Esophagus squamous epithelium (tissue), 5 donors: ENCODE measurements at places on chromosomes 16 and 17.

DNA sequence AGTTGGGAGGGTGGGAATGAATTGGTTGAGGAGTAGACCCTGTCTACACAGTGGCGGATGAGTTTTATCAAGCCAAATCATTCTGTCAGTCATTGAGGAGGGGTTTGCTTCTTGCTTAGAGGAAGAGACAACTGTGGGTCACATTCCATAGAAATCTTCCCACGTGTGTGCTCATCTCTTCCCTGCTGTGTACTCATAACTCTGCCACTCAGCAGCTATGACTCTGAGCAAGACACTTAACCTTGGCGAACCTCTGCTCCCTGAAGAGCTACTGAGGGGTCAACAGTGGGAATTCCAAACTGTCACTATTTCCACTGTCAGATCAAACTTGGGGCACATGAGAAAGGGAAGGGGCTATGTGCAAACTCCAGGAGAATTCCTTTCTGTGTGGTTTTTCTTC is 72.6 kb upstream of the COX10 start:
- DNase-seq: no peak

GRCh38 chr16:55204069-55204468 is 119.9 kb upstream of the IRX6 start:
- DNase-seq: no peak

DNA sequence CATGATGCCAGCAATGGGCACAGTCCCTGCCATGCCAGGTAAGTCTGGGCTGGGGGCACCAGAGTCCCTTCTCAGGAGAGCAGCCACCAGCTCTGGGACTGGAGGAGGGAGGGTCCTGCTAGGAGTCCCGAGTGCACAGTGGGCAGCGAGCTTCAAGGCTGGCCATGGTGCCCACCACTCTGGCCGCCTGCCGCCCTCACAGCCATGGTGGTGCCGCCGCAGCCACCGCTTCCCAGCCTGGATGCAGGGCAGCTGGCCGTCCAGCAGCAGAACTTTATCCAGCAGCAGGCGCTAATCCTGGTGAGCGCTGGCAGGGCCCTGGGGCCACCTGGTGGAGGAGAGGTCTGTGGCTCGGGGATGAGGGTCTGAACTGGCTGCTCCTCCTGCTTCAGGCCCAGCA is 17.9 kb upstream of the SMIM5 start:
- DNase-seq: no peak

DNA sequence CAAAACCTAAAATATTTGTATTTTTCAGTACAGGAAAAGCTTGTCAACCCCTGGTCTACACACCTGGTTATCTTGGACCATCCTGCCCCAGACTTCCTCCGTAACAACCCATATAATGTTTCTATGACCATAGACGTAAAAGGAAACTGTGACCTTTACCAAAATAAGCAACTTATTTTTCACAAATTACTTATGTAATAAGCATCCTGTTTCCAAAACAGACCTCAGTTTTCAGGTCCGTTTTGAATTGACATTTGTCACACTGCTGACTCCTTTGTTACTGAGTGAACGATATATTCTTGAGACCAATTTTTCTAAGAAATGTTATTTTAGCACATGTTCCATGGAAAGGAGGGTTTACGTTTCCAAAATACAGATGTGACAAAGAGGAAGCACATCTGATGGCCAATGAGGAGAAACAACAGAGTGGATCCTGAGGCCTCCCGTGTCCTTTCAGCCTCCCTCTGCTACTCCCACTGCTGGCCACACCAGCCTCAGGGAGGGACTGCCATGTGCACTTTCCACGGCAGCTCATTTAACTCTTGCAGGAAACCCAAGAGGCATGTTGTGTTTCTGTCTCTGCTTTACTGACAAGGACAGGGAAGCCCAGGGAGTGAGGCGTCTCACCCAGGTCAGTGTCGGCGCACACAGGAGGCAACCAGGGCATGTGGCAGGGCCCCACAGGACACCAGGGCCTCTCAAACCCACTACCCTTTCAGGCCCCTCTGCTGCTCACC is 20.1 kb upstream of the ALDH3A1 start:
- no peak for DNase-seq

- DNase-seq: no peak
Measured at GRCh38 chr17:19448341-19449268, 37.6 kb downstream of the RNF112 start.

DNA sequence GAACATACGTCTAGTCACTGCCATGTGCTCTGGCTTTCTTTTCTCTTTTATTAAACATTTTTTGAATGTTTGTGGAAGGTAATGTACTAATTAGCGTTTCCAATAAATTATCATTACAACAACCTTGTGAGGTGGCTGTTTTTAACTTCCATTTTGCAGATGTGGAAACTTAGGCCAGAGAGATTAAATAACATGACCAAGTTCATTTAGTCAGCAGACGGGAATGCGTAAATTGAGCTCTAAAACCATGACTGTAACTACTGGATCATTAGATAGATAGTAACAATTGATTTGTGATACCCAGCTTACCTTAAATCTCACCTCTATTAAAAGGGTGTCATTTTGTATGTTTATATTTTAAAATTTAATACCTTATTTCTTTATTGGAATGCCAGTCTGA is 49.4 kb downstream of the RABEP1 start:
- DNase-seq: no peak

GRCh38 chr17:53390575-53390974 is 432.2 kb upstream of the KIF2B start:
- no peak for DNase-seq

DNA sequence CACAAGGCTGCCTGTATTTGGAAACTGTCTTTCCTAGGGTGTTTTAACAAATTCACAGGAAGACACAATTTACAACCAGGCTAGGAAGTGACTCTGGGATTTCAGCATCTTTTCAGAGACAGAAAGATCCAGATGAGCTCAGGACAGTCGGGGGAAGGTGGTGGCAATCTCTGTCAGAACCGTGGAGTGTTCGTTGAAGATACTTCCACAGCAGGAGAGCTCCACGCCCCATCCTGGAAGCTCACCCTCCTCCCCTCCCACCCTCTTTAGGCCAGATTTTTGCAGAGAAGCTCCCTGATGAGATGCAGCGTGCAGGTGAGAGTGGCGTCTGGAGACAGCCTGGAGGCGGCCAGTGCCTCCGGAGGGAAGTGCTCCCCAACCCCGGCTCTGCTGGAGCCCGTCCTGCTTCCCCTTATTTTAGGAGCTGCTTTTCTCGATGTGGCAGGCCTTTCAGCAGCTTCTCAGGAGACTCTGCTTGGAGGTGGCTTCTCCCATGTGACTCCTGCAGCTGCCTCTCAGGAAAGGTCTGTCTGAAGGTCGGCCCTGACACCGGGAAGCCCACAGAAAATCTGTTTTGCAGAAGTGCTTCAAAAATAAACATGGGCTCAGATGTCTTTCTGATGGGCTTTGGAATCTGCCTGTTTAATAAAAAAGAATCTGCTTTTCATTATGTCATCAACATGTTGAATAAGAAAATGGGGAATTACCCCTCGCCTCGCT is 186.4 kb upstream of the CHMP6 start:
- no peak for DNase-seq

- no peak for DNase-seq
Measured at GRCh38 chr17:67178555-67178954, 66.4 kb downstream of the HELZ start.

GRCh38 chr17:40418428-40418706 is 671 bp upstream of the TOP2A start:
- DNase-seq: no peak

DNA sequence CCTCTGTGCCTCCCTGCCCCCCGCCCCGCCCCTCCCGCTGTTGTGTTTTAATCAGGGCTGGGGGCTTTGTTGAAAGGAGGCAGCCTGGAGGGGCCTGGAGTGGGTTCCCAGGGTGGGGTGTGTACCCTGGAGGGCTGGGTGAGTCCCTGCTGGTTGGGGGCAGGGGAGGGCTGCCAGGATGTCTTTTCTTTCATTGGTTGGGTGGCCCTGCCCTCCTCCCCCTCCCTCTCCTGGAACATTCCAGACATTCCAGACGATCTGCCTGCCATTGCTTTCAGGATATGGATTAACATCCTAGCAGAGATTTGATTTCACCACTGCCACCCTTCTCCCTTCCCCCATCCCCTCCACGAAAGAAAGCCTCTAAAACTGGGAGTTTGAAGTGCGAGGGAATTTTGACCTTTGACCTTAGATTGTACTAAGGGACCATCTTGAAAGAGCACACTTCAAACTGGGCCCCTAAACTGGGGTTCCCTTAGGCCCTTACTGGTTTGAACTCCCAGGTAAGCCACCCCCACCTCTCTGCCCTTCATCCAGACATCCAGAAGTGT is 25.3 kb downstream of the IGF2BP1 start:
- DNase-seq: no peak

DNA sequence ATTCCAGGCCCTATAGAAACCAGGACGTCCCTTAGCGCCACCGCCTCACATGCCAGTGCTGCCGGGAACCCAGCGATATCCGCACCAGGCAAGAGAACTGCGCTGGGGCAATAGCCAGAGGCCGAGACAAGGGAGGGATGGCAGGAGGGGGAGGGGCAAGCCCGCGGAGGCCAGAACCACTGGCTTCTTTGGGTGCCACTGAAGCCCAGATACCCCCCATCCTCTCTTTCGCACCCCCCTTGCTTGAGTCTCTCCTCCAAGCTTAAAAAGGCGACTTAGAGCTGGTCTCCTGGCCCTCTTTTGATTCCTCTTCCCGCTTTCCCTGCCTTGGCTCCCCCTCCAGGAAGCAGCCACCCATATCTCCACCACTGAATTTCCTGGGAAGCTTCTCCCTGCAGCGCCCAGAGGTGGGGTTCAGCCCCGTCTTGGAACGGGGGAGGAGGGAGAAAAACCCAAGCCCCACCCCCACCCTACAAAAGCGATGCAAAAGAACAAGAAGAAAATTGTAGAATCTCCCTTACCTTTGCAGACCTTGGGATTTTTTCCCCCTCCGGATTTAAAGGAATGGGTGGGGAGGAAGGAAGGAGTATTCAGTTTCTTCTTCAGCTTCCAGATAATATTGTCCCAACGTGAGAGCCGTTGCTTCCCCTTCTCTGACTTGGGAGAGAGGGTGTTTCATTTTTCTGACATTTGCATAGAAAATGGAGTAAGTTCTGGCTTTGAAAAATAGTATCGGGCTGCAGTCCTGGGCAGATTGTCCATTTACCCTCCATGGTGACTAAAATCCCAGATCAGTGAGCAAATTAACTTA is 622 bp downstream of the HOXB6 start:
- DNase-seq: no peak

DNA sequence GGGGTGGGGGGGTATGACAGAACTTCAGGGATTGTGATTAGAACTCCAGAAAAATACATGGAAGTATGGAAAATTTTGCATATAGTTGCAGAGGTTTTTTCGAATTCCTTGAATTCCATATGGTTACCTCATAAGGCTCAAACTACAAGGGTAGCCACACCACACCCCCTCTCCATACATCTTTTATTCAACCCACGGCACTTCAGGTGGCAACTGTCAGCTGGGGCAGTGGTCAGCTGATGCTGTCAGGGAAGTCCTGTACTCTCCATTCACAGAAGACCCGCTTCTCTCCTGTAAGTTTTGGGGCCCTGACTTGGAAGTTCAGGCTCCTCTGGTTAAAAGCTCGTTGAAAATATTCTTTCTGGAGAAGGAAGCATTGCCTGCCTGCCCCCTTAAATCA is 57.5 kb upstream of the CLEC19A start:
- DNase-seq: no peak

DNA sequence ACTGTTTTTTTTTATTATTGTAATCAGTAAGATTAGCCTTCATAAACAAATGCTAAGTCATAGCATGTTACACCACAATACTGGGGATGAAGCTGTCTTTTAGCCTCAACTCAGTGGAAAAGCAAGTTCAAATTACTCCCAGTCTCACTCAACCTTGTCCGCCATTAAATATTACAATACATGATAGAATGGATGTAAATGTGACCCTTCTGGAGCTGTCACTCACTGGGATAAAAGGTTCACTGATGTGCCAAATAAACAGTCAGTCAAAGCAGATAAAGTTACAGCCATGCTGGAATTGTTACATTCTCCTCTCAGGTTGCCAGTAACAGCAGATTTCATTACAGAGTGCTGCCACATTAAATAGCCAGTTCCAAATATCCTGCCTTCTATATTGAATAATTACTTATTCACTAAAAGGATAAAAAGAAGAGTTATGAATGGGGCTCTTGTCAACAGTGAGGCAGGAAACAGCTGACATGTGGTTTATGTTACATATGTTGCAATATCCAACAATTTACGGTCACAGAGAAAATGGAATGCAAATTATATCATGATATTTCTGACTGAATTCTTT is 53.4 kb downstream of the BRIP1 start:
- no peak for DNase-seq
